Neural crest cell (in vitro differentiated cells): ENCODE measurements at places on chromosomes 1 and 21. TPM values are rescaled to one million over a fixed set of nuclear protein-coding genes. Genes with fewer than 3 reads are reported as not detected.

FCRL4 gene
- not detected in 2 replicates for total RNA-seq

AKR7A3 gene
- total RNA-seq, result 2.0 and 2.1 TPM in 2 replicates

BTBD8 gene
- total RNA-seq, result 2.4 and 2.9 TPM in 2 replicates

DNA sequence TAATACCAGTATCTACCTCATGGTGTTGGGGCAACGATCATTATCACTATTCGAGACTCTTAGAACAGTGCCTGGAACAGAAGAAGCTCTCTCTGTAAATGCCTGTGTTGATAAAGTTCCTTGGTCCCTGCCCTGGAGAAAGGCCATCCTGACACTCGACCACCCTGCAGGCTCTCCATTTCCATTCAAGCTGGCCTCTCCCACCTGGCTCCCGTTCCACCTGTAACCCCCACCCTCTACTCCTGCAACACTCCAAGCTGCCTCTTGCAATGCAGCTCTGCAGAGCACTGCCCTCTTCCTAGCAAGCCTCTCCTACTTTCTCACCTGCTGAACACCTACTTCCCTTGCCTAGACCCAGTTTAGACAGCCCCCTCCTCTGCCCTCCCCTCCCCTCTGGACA, 6.1 kb downstream of the SPOCD1 start:
- no peaks in the 10 kb centered on the region for H3K36me3 ChIP-seq
- DNase-seq, result no peak
- H3K27ac ChIP-seq, result no peak overlapping the region
- no peaks in the 10 kb centered on the region for H3K4me1 ChIP-seq
- H3K27me3 ChIP-seq, result peaks cover 17% of the 10 kb centered on the region
- no peak overlapping the region for H3K4me3 ChIP-seq
